ENCODE measurements at places on chromosomes 16 and 17. TPM values are rescaled to one million over a fixed set of nuclear protein-coding genes. Genes with fewer than 3 reads are reported as not detected.

- no peak for DNase-seq
Observed at GRCh38 chr16:19874851-19875546, 9.6 kb downstream of the GPRC5B start.

DNA sequence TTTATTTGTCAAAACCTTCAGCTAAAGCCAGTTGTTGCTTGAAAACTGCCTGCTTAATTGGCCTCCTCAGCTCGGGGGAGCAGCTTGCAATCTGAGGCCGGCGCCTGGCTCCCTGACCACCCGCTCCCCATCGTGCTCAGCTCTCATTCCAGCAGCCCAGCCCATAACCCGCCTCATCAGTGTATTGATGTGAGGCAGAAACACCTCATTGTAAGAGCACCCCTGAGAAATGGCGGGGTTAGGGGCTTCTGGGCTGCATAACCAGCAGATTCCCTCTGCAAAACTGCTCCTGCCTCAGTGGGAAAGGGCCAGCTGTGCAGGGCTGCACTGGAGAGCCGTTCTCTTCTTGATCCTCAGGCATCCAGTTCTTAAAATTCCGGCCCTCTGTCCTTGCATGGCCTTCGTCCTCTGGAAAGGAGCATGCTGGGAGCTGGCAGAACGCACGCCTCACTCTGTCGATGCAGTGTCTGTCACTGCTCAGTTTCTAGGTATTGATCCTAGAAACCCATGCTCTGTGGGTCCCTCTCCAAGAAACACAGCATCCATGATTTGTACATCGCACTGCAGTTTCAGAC, 113.8 kb upstream of the CHMP6 start:
- DNase-seq, result no peak

- DNase-seq, result no peak
Observed at GRCh38 chr17:1440921-1441320, 15.1 kb downstream of the CRK start.

DNA sequence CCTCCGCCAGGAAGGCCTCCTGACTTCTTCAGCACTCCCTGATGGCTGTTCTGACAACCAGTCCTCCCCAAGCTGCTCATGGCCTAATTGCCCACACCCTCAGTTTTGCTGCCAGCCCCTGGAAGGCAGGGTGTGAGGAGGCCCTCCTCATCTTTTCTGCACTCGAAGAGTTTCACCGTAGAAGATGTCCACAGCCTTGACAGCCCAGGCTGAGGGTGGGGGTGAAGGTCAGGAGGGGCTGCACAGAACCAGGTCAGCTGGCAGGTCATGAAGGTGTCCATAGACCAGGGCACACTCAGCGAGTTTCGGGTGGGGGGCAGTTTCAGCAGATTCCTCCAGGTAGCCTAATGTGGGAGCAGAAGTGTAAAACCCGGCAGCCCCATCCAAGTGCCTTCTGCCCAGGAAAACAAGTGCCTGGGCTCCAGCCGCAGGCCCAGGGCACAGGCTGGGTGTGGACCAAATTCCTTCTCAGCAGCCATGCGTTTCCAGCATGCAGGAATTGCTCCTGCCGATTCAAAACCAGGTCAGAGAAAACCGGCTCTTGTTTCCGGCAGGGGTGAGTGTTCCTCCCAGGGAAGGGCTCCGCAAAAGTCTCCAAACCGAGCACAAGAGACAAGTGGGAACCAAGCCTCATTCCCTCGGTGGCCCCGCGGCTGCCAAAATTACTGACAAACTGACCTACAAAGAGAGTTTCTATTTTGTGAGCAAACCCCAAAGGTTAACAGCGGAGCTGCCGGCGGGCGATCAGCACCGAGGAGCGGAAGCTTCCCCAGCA, 228.8 kb downstream of the C16orf78 start:
- no peak for DNase-seq

GRCh38 chr17:74671031-74671771, 41.5 kb downstream of the CD300LF start:
- peak; percentile 81 for DNase-seq

DNA sequence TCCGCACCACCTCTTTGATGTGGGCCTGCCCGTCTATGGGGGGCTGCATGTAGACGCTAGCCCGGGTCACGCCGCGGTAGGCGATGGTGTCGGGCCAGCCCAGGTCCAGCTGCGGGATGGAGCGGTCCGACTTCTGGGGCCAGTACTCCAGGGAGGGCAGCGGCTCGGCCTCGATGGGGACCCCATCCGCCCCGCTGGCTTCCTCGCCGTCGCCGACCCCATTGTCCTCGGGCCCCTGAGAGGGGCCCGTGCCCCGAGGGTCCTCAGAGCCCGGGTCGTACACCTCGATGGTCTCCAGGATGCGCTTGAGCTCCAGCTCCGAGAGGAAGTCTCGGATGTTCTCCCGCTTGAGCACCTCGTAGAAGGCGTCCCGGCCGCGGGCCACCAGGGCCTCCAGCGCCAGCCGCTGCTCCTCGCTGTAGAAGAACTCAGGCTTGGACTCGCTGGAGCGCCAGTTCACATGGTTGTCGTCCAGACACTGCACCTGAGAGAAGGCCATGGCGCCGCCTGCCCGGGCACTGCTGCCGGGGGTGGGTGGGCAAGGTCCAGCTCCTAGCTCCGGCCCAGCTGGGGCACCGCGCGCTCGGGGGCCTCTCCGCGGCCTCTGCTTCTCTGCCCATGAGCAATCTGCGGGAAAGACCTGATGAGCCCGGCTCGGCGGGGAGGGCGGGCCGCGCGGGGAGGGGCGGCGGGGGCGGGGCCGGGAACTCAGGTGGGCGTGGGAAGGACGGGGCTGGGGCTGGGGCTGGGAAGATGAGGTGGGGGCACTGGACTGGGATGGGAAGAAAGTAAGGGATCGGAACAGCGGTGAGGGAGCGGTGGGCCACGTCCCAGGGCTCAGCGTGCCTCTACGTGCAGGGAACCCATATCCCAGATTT, 782 bp downstream of the FAM83G start:
- no peak for DNase-seq

GRCh38 chr16:1347962-1348361, 3.7 kb downstream of the TSR3 start:
- no peak for DNase-seq

GRCh38 chr17:1875597-1875996, 45.8 kb downstream of the RPA1 start:
- no peak for DNase-seq

GRCh38 chr16:1792836-1793577, 498 bp downstream of the IGFALS start:
- DNase-seq, result no peak

DNA sequence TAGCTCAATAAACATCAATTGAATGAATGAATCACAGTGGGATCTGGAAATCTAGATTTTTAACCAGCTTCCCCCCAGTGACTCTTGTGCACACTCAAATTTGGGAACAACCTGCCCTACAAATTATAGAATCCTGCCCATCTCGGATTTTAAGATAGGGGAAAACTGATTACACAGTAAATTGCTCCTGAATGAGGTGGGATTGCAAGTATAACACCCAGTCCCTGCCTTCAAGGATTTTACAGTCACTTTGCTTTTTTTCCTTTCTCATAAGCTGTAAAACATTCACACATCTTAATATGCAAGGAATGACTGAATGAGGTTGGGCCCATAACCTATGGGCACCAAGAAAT, 48.5 kb downstream of the TEKT5 start:
- DNase-seq, result no peak

- peak; percentile 19 for DNase-seq
Observed at GRCh38 chr16:68444056-68444657, 4.2 kb downstream of the SMPD3 start.

DNA sequence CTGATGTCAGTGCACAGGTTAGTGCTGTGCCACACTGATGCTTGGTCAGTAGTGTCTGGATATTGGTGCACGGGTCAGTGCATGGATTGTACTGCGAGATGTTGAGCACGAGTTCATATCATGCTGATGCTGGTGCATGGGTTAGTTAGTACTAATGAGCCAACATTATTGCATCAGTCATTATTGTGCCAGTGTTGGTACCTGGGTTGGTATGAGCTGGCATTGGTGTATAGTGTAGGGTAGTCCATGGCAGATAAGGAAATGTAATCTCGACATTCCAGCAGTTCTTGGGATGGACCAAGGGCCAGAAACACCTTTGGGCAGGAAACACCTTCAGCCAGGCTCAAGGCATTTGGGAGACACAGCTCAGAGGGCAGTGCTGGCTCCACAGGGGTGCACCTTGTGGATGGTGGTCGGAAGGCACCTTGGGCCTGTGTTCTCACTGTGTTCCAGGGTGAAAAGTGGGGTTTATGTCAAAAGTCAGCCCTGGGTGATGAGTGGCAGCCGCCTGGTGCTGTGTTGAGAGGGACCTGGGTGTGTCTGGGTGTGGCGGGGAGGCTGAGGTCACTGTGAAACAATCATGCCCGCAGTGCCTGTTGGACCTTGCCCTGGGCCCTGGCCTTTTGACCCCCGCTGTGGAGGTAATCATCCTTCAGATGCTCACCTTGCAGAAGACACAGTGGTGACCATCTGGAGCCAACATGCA, 100.7 kb upstream of the ZNF469 start:
- DNase-seq, result no peak

DNA sequence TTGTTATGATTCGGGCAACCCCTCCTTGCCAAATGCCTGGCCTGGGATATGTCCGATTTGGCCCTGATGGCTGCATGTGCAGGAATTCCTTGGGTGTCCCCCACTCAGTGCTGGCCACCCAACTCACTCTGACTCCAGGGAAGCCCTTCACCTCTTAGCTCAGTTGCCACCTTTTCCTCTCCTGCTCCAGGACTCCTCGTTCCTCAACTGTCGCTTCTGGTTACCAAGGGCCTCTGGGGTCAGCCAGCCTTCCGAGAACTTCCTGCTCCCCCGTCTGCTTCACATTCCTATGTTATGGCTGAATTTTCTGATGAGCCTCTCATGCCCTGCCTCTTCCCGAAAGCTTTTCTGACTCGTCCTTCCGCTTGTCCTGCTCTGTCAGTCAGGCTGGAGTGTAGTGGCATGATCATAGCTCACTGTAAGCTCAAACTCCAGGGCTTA, 63.5 kb downstream of the SPACA3 start:
- DNase-seq, result no peak

- DNase-seq, result no peak
Observed at GRCh38 chr17:43350888-43351361, 47.9 kb upstream of the ARL4D start.

DNA sequence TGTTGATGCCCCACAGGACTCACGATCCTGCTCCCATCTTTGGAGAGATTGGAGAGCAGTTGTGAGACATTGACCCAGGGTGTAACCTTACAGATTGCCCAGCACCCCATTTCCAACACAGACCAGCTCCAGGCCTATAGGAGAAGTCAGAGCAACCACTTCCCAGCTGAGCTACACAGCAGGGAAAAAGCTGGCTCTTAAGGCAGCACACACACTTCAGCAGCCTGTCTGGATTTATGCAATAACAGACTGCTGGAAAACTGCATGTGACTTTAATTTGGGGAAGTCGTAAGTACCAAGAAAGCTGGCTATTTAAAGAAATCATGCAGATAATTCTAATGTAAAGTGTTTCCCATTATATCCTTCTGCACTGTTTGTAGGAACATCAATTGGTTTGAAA, 30.8 kb downstream of the NOG start:
- no peak for DNase-seq

- no peak for DNase-seq
Observed at GRCh38 chr17:48551214-48551555, 6.3 kb upstream of the HOXB2 start.

GRCh38 chr17:6365200-6365943, 69.5 kb downstream of the AIPL1 start:
- no peak for DNase-seq

DNA sequence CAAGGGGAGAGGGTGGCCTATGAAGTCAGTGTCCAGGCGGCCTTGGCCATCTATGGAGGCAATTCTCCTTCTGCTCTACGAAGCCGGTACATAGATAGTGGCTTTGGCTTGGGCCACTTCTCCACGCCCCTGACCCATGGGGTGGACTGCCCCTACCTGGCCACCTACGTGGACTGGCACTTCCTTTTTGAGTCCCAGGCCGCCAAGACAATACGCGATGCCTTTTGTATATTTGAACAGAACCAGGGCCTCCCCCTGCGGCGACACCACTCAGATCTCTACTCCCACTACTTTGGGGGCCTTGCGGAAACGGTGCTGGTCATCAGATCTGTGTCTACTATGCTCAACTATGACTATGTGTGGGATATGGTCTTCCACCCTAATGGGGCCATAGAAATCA, 17.3 kb downstream of the AOC3 start:
- no peak for DNase-seq

DNA sequence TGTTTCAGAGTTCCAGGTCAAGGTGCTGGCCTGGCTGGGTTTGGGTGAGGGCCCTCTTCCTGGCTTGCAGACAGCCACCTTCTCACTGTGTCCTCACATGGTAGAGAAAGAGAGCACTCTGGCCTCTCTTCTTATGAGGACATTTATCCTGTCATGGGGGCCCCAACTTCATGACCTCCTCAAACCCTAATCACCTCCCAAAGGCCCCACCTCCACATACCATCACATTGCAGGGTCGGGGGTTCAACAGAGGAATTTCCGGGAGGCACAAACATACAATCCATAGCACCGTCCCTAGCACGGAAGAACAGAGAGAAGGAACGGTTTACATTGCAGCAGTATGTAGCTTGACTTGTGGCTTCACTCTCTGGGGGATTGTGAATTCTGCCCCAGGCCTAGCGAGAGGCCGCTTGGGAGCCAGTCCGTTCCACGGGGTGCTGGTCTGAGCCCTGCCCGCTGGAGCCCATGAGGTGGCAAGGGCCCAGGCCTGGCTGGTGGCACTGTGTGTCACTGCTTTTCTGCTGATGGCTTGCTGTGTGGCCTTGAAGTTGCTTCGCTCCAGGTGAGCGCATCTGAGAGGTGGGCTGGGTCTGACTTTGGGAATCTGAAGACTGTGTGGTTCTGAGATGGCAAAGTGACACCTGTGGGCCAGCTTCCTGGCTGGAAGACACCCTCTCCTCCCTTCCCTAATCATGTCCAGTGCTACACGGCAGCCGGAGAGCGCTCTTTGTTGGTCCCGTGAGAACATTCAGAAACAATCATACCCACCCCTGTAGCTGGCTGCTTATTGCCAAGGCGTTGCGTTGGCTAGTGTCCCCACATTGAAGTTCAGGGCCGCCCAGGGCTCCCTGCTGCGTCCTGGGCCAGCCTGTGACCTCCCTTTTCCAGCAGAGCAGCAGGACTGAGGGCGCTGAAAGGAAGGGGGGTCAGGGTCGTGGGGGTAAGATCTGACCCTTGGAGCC, 98.3 kb downstream of the CMIP start:
- DNase-seq, result no peak

DNA sequence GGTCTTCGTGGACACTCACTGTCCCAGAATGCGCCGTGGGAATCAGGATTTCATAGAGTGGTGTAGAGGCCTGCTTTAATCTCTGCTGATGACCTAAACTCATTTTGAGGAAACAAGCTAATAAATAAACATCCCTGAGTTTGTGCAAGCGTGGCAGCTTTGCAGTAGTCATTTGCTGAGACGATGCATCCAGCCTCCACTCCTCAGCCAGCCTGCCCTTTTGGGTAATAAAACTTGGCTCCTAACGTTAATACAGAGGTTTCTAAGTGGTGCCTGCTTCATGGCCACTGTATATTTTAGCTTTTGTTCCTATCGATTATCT, 1.3 kb downstream of the DGKE start:
- no peak for DNase-seq

NAGS gene
- total RNA-seq, result 2.8 TPM

AANAT gene
- total RNA-seq, result not detected

CPPED1 gene
- 2.4 TPM for total RNA-seq

WDR45B gene
- total RNA-seq, result 157 TPM

SLFN12L gene
- total RNA-seq, result 0.72 TPM

MPO gene
- not detected for total RNA-seq

OGFOD3 gene
- 87.6 TPM for total RNA-seq

NUPR1 gene
- 0.16 TPM for total RNA-seq
